ENCODE measurements at places on chromosomes 3 and 15.

DNA sequence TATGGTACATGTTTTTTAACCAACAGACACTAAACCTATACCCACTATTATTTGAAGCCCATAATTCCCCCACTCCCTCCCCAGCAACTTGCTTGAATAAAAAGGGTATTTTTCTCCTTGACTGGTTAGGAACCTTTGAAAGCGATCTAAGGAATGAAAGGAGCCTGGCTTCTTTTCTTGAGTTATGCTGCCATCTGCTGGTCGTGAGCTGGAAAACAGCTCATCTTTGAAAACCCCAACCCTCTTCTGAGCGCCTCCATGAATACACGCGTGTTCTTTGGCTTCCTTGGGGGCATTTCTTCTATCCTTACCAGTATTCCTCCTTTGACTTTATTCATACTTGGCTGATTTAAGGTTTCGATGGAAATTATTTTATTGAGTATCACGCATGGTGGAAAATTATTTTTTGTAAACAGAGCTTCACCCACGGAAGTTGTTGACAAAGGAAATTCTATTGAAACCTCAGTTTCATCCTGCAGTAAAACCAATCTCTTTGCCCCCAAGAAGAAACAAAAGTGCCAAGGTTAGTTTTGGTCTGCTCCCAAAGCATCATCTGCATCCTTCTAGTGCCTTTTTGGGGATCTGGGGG is 171.6 kb downstream of the SV2B start:
- peak; percentile 84 for DNase-seq

DNA sequence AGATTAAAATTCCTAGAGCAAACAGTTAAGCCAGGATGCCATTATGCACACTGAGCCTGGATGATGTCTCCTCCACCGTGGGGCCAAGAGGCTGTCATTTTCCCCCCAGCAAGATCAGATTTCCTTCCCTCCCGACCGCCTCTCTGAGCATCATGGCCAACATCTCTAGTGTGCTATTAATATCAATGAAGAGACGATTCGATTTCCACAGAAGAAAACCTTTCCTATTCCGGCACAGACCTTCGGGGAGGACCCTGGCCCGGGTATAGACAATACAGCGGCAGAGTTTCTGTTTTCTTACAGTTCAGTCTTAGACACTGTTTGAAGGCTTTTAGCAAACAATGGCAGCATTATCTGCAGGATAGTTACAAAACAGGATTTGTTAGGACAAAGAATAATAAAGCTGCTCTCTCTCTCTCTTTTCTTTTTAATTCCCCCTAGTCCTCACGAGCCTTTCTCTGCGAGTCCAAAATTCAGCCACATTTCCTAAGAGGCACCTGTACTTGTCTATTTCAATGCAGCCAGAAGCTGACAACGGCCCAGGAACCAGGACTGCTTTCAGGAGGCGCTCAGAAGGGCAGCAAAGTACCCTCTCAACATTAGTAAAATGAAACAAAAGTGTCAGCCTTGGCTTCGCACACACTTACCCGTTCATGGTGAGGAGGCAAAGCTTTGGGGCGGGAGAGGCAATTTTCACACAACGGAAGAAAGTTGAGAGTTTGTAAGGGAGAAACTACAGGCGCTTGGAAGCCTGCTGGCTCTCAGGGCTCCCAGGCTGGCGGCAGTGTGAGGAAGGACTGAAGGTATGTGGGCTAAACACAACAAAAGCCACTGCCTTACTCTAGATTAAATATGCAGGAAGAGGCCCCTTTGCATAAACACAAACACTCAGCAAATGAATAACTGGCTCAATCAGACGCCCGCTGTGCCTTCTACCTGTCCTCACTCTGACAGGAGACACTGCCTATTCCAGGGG is 278.0 kb downstream of the FOXP1 start:
- no peak for DNase-seq

DNA sequence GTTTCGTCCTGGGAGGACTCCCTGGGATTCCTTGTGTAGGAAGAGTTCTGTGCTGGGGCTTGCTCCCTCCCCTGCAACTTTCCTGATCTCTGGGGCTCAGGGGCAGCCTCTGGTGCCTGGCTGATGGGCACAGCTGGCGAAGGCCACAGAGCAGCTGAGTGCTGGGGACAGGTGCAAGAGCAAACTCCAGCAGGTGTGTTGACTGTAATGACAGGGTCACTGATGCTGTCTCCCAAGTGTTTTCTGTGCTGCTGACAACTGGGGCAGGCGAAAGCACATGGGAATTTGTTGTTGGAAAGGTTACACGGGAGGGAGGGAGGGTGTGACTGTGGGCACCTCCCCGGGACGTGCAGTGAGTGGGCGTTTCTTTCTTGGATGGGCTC is 21.6 kb downstream of the CPN2 start:
- DNase-seq: no peak

DNA sequence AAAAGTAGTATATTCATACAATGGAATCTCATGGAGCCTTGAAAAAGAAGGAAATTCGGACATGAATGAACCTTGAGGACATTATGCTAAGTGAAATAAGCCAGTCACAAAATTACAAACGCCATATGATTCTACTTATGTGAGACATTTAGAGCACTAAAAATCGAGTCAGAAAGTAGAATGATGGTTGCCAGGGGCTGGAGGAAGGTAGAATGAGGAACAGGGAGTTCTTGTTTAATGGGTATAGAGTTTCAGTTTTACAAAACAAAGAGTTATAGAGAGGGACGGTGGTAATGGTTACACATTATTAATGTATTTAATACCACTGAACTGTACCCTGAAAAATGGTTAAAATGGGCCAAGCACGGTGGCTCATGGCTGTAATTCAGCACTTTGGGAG is 19.5 kb downstream of the UBXN7 start:
- DNase-seq: peak; percentile 38

DNA sequence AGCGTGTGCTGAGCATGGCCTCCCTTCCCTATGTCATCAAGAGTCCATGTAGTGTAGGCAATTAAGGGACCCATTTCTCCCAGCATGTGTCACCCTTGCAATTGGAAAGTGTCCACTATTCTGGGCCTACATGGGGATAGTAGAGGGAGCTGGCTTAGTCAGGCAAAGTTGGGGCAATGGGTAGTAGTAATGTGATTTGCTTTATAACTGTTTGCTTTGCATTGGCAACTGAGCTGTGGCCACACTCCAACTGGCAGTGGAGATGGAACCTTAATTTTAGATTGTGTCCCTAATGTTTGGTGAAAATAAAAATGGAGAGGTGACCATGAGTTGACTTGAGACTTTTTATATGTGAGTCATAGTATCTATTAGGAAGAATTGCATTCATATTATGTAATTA is 97.7 kb upstream of the SAMMSON start:
- DNase-seq: no peak

- DNase-seq: no peak
These were observed 252.7 kb downstream of the EPHA3 start for GRCh38 chr3:89360156-89360555.

GRCh38 chr15:89143503-89144162 is 55.4 kb downstream of the ABHD2 start:
- peak; percentile 81 for DNase-seq

- DNase-seq: no peak
These were observed 525.8 kb downstream of the DIPK2A start for GRCh38 chr3:144497452-144497851.

DNA sequence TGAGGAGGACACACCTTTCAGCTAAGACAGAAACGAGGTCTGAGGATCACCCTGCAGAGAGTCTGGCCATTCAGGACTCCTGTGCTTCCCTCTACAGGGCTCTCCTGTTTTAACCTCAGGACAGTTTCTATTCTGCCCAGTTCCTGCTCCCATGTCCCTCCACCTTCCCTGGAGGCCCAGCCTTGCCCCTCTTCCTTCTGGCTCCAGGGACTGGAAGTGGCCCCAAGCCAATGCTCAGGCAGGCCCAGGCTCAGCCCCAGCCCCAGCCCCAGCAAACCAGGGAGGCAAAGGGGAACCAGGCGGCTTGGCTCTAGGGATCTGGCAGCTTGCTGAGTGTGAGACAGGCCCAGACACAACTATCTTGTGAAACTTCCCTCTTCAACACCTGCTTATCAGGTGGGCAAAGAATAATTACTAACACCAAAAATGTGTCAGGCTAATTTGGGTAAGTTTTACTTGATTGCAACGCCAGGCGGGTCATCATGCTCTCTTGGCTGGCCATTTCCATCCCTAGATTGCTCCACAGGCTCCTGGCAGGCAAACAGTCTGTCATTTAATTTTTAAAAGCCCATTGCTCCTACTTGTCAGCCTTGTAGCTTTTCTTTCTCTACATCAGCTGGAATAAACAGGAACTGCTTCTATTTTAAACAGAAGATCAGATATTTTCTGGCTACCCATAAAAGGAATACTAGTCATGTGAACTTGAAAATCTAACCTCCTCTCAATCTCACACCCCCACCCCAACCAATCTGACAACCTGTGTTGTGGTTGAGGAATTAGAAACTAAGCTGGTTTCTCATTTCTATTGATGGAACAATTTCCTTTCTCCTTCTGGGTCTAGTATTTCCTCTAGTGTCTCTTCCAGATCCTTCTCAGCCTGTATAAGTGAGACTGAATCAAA is 33.5 kb downstream of the UPK1B start:
- no peak for DNase-seq

DNA sequence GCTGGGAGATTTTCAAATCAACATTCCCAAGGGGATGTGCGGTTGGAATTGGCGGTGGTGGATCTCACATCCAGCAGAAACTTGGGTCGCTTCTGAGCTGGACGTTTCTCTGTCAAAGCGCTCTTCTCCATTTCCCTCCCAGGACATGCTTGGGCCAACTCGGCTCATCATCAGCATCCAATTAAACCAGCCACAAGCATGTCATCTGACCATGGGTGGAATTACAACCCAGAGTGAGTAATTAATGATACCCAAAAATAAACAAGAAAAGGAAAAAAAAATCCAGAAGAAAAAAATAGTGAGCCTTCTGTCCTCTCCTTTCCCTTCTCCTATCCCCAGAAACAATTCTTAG is 111.2 kb downstream of the XXYLT1 start:
- no peak for DNase-seq

DNA sequence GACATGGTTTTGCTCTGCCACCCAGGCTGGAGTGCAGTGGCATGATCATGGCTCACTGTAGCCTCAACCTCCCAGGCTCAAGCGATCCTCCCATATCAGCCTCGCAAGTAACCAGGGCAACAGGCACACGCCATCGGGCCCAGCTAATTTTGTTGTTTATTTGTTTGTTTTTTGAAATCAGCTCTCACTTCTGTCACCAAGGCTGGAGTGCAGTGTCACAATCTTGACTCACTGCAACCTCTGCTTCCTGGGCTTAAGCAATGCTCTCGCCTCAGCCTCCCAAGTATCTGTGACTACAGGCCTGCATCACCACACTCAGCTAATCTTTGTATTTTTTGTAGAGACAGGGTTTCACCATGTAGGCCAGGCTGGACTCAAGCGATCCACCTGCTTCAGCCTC is 26.3 kb upstream of the PLCH1 start:
- peak; percentile 9 for DNase-seq

DNA sequence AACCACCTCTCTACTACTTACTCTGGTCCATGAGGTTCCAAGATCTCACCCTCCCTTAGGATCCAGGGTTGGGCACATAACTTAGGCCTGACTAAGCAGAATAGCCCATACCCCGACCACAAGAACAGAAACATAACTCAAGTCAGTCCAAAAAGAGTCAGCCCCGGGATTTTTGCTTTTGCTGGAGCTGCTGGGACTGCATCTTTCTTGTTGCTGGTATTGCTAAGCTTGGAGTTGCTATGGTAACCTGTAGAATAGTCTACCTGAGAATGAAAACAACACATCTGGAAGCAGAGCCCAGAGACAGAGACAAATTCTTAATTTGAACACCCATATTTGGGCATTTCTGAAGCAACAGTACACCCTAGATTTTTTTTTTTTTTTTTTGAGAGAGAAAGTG is 6.5 kb downstream of the RUBCN start:
- DNase-seq: no peak

DNA sequence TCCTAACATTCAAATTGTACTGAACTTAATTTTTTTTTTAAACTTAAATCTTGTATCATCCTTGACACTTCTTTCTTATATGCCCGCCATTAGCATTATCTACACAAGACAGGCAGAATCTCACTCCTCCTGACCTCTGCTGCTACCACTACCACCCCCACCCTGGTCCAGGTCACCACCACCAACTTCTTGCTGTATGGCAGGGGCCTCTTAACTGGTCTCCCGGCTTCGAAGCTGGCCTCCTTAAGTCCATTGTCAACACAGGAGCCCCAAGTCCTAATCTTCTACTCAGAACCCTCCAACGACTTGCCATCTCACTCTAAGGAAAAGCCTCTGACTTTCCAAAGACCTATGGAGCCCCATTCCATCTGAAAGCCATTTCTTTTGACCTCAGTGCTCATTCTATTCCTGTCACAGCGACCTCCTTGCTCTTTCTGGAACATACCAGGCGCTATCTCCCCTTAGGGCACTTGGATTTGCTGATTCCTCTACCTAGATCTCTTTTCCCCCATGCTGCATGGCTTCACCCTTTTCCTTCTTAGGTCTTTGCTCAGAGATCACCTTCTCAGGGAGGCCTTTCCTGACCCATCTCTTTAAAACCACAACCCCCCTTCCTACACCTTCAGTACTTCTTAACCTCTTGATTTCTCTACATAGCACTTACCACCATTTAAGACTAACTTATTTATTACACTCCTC is 2.6 kb downstream of the PRC1 start:
- no peak for DNase-seq

DNA sequence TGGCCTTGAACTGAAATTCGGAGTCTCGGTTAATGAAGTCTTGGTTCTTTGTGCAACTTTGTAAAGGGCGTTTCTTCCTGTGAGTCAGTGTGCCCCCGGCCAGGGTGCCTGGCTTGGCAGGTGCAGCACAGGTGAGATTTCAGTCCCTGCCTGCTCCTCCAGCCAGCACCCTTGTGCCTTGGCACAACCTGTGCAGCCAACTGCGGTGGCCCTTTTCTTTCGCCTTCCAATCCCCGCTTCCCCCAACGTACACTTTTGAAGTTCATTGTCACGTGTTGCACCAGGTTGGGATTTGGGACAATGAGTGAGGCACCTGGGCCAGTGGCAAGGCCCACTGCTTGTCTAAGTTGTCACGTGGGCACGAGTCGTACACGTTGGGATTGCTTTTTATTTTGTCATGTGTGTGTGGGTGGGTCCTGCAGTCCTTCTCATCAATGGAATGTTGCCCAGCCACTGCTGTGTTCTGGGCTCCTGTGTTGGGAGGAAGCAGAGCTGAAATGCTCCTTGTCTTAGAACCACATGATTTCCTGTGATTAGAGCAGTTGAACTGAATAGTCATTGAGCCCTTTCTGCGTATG is 242.9 kb upstream of the BHLHE40 start:
- peak; percentile 48 for DNase-seq

DNA sequence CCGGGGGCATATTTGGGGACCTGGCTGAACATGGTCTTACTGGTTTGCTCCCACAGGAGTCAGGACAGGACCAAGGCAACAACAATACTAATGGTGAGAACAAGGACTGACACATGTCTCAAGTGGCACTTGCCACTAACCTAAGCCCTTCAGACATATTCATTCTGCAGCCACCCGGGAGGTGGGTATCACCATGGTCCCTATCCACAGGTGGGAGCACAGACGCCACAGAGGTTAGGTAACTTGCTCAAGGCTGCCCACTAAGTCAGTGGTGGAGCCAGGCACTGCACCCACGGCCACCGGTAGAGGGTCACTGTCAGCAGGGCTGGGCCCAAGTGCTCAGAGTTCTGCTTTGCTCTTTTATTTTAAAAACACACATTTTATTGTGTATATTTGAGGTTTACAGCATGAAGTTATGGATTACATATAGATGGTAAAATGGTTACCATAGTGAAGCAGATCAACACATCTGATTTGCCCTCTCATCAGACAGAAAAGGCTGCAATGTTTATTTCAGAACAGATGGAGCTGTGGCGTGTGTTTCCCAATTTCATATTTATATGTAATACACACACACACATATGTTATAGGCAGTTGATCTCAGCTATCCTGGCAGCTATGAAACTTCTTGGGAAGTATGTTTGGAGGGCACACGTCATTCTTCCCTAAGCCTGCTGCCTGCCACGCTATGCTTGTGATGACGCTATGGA is 30.0 kb upstream of the SLC41A3 start:
- DNase-seq: no peak

Data from suppressor macrophage treated with lipopolysaccharide for 4 hours (primary cell).